ENCODE measurements at places on chromosomes 12 and 14.

DNA sequence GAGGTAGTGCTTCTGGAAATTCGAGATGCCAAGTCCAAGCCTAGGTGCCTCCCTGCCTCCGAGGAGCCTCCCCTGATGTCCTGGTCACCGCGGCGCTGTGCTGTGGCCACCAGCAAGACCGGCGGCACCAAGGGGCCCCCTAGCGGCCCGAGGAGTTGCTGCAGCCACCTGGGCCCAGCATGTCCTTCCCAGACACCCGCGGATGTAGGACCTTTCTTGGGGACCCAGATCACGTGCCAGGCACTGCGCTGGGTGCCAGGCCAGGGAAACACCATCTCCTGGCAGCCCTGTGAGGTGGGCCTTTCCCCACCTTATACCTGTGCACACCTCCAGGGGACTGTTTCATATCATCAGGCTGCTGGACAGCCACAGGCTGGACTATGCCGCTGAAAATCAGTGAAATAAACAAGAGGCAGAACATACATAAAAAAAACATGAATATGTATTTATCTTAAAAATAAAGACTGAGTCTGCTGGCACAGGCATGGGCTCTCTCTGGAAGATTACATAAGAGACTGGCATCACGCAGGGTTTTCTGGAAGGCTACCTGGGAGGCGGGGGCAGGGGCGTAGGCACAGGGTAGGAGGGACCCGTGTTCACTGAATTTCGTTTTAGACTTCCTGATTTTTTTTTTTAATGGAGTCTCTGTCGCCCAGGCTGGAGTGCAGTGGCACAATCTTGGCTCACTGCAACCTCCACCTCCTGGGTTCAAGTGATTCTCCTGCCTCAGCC lies 15.9 kb upstream of the HHIPL1 start:
- no peak for DNase-seq

GRCh38 chr12:111756681-111757080 lies 10.1 kb upstream of the ALDH2 start:
- no peak for DNase-seq

- no peak for DNase-seq
These were observed 9.2 kb upstream of the CYP46A1 start for GRCh38 chr14:99674776-99675381.

- no peak for DNase-seq
These were observed 255.0 kb downstream of the AKAP6 start for GRCh38 chr14:32584079-32584478.

DNA sequence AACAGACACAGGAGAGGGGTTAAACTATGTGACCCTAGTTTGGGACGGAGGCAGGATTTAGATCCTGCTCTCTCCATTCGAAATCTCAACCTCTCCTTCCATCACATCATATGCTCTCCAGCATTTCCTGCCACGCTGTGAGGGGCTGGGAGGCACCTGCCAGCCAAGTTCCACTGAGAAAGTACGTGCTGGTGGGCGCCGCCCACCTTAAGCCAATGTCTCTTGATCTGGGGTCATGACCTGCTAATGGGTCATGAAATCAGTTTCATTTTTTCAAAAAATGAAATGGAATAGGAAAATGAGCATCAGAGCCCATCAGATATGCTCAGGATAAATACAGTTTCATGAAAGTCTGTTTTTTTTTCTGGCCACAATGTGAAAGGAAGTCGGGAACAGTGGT lies 7.2 kb downstream of the MCRS1 start:
- DNase-seq, result no peak

GRCh38 chr12:116401565-116401964 lies 124.1 kb upstream of the MED13L start:
- DNase-seq, result no peak

- DNase-seq, result no peak
These were observed 7.2 kb downstream of the CARMIL3 start for GRCh38 chr14:24058951-24059475.

- DNase-seq, result peak; percentile 41
These were observed 943.0 kb downstream of the GALC start for GRCh38 chr14:87049950-87050349.

GRCh38 chr14:103558071-103558882 lies 4.2 kb downstream of the BAG5 start:
- no peak for DNase-seq

DNA sequence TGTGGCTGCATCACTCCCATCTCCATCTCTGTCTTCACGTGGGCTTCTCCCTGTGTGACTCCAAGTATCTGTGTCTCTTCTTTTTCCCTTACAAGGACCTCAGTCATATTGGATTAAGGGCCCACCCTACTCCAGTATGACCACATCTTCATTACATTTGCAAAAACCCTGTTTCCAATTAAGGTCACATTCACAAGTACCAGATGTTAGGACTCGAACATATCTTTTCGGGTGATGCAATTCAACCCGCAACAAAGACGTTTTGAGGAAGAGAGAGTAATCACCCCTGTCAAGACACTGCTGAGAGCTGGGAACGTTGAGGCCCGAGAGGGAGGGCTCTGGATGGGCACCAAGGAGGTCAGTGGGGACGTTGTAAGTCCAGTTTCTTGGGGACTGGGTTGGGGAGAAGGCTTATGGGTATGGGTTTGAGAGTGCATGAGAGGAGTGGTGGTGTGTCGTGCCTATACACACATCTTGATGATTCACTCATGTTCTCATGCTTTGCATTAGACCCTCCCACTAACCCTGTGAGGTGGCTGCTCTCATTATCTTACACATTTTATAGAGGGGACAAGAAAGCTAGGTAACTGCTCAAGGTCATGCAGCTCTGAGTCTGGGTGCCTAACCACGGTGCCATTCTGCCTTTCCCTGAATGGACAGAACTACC lies 12.1 kb upstream of the IFI27 start:
- DNase-seq, result no peak

DNA sequence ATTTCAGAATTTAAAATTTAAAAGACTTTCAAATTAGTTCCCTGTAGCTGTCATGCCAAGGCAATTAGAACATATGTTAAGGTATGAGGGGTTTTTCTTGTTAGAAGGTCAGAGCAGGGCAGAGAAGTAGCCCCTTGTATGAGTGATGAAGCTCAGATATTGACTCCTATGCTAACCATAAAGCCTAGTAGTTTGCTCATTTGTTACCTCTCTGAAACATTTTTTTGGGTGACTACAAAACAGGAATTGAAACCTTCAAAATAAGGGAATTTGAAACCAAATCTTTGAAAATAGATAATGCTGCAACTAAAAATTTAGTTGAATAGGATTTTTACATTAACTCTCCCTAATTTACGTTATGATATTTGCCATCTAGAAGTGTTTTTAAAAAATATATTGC lies 333.5 kb downstream of the NAV3 start:
- DNase-seq, result no peak

DNA sequence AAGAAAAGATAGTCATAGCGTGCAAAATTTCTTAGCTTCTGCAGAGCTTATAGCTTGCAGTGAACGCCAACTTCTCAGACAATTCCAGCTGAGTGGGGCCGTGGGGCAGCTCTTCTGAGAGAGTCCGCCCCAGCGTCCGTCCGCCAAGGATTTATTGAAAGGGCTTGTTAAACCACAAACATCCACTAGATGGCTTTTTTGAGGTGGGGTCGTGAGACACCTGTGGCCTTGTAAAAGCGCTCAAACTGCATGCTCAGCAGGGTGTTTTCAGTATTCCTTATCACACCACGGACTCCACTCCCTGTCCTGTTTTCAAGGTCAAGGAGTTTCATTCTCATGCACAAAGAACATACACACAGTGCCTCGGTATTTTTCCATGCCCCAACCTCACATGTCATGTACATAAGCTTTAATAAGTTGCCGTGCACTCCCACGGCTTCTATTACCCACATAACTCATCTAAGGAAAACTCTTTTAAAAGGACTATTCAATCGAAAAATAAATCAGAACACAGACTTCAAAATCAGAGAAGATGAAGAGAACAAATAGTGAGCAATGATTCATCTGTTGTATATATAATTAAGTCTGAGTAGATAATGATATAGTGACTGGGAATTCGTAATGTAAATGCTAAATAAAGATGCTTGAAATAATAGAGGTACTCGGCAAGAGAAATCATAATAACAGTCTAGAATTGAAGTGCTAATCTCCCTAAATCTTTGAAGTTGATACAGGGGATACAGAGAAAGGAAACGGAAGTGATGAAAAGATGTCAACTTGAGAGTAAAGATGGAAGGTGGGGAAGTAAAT lies 46.7 kb downstream of the WBP11 start:
- DNase-seq, result no peak

DNA sequence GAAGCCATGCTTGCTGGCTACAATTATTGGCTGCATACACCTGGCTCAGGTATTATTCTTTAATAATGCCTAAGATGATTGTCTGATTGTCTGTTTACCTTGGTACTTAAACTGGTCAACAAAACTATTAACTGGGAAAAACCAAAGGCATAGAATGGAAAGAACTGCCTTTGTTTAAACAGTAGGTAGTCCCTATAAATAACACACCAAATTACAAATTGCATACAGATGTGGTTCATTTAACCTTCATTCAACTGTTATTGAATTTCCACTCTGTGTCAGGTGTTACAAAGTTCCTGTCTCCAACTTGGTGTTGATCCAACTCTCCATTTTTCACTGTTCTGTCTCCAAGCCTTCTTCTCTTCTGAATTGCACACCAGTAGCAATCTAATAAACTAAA lies 79.8 kb upstream of the FSCB start:
- DNase-seq, result peak; percentile 99

DNA sequence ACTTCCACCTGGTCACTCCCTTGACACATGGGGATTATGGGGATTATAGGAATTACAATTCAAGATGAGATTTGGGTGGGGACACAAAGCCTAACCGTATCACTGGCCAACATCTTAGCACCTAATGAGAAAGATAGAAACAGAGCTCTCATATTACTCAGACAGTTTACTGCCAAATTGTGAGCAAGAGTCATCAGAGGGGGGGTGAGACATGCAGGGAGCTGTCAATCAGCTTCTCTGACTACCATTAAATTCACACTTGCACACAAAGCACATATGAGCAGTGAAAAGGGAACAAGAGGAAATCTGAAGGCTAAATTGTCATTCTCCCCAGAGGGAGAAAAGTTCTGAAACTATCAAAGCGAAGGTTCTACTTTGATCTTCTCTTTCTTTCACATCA lies 78.1 kb upstream of the GRIN2B start:
- DNase-seq, result no peak

- no peak for DNase-seq
These were observed 394.2 kb downstream of the SOX5 start for GRCh38 chr12:23555180-23555824.

- no peak for DNase-seq
These were observed 218.6 kb downstream of the PAX9 start for GRCh38 chr14:36880276-36880675.

DNA sequence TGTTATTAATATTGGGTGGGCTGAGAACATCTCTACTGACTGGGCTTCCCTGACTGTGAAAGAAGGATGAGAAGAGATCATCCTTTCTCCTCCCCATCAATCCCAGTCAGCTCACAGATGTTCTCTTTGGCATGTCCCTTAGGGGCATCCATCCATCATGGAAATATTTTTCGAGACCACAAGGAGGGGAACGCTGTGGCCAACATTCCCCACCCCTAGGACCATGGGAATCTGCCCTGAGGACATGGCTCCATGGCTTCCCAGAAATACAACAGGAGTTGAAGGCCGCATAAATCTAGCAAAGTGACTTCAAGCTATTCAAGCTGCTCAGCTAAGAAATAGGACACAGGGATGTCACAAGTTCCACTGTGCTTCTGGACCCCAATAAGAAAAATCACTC lies 456.8 kb downstream of the MED13L start:
- DNase-seq, result no peak

GRCh38 chr12:52692254-52692653 lies 11.1 kb downstream of the KRT77 start:
- DNase-seq, result no peak

- no peak for DNase-seq
These were observed 107.1 kb upstream of the ARID2 start for GRCh38 chr12:45622210-45622937.

DNA sequence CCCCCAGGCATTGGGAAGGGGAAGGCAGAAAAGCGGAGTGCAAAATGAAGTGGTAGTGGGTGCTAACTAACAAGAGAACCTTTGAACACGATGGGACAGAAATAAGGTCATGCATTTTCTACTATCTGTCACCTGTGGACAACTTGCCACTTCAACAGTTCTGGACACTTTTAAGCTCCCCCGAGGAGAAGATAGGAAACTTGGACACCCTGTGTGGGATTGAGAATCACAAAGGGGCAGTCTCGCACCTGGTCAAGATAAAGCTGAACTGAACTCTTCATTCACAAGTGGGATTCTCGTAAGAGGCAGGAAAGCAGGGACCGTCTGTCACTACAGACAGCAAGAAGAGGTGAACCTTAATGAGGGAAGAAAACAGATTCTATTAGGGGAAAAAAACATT lies 51.6 kb downstream of the EIF2S3B start:
- DNase-seq, result no peak

DNA sequence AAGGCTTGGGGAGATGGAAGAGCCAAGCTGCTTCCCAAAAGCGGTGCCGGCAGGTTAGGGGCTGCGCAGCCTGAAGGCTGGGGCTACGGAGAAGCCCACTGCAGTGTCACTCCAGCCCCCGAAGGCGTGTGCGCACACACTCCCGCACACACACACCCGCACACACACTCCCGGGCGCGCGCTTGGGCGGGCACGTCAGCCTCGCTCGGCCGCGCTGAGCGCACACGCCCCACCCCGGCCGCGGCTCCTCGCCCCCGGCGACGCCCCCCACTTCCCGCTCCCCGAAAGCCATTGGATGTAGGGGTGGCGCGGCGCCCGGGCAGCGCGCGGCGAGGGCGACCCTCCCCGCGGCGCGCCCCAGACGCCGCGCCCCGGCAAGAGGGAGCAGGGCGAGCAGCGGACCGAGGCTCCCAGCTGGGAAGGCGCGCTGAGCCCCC lies at the start of gene KCNK10:
KCNK10 (minus strand) TSS at position 184 of the 437 bp plus-strand sequence. CDS start 471 bp downstream, outside the sequence.
- DNase-seq, result no peak

DNA sequence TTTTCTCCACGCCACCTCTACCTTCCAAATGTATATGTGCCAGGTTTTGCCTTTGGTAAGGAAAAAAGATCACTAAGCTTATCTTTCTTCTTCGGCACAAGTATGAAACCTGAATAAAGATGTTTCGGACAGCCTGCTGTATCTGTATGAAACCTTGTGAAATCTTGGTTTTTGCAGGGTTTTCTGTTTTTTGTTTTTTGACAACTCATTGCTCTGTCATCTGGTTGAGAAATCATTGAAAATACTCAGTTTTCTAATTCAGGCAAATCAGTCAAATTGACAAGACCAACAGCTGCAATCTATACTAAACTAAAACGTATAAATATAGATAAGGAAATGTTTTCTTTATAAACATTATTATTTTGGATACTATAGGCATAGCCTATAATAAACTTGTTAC lies 63.1 kb upstream of the FGD4 start:
- no peak for DNase-seq

DNA sequence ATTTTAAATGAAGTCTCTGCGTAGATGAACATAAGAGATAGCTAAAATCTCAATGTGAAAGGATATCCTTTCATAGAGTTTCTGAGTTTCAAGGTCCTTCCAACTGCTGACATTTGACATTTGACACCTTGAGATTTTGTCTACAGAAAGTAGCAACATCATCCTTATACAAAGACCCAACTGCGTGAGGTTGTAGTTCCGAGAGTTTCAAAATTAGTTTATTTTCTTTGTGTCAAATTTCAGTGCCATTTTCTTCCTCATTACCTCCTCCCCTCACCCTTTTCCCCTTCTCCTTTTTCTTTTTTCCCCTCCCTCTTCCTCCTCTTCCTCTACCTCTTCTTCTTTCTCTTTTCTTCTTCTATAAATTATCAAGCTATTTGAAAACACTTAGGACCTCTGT lies 26.9 kb upstream of the BATF start:
- DNase-seq, result no peak

- DNase-seq, result no peak
These were observed 17.6 kb downstream of the NINJ2 start for GRCh38 chr12:645563-646071.

- DNase-seq, result no peak
These were observed 3.9 kb downstream of the BCAT1 start for GRCh38 chr12:24945039-24945438.

Measured in DMS153 (cell line).